ENCODE measurements at places on chromosomes 11 and 22. TPM values are rescaled to one million over a fixed set of nuclear protein-coding genes. Genes with fewer than 3 reads are reported as not detected.

The OR8D1 gene
- not detected for total RNA-seq

The FDX1 gene
- total RNA-seq = 13.1 TPM

The DNAJC24 gene
- total RNA-seq = 15.2 TPM

GRCh38 chr11:109374441-109374840, 47.5 kb upstream of the C11orf87 start:
- H3K4me3 ChIP-seq = no peak overlapping the region
- DNase-seq = no peak
- H3K27me3 ChIP-seq = no peaks in the 10 kb centered on the region
- no peak overlapping the region for H3K27ac ChIP-seq

DNA sequence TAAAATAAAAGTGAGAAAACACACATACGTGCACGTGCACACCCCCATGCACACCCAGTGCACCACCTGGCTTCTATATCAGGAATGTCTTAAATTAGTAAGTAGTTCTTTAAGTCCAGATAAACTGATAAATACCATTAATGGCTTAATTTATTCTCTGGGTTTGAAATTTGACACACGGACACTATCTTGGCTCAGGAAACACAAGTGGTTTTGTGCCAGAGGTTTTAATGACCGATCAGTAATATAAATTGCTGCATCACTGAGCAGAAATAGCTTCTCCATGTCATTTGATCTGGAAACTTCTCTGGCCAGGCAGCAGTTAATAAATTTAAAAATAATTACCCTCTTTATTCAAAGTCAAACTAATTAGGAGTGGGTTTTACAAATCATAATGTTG, 101.5 kb upstream of the NNMT start:
- no peak overlapping the region for H3K4me3 ChIP-seq
- H3K27ac ChIP-seq = peak overlapping the region; percentile 15
- peaks cover 5% of the 10 kb centered on the region for H3K36me3 ChIP-seq
- no peak for DNase-seq
- H3K27me3 ChIP-seq = no peaks in the 10 kb centered on the region
- H3K4me1 ChIP-seq = peaks cover 3% of the 10 kb centered on the region

Measured in kidney (tissue), 22 donors.